Activated T-helper 1 cell treated with anti-CD3 and anti-CD28 coated beads, Interleukin-12 subunit alpha, Interleukin-12 subunit beta, Interleukin-2, Interleukin-4 antibody, amounts not matched to agents 30 ng/mL and 10 ng/mL and 1 ng/mL, durations not matched to agents 14 hours and 24 hours and 36 hours (primary cell): ENCODE measurements at places on chromosomes 7 and 10. TPM values are rescaled to one million over a fixed set of nuclear protein-coding genes. Genes with fewer than 3 reads are reported as not detected.

DNA sequence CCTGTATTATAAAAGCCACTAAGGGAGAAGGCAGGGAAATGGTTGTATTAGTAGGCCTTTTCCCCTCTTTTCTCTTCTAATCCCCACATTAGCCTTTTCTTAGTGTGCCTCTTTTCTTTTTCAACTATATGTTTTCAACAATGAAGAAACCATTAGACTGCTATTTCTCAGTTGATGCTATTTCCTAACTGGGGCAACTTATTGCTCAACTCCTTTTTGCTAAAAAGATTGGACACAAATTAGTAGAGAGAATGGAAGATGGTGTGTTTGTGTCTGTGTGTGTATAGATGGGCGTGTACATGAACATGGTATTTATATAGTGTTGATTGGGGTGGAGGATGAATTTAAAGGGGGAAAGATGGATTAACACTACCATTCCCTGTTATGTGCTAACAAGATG lies 28.4 kb downstream of the TBC1D12 start:
- no peak for DNase-seq

GRCh38 chr7:69893906-69894305 lies 295.6 kb downstream of the AUTS2 start:
- DNase-seq = no peak

DNA sequence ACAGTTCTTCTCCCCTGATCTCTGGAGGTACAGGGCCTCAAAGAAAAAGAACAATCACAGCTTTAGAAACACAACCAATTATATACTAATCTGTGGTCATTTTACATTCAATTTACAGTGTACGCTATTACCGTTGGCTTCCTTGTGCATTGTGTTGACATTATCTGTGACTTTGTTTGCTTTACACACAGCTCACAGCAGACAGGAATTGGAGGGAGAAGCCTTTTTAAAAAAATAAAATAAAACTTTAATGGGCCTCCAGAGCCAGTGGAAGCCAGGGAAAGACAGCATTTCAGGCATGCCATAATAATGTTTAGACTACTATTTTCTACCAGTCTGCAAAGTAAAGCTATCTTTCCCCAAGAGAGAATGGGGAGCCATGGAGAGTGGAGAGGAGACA lies 179.0 kb upstream of the ADO start:
- DNase-seq = no peak

DNA sequence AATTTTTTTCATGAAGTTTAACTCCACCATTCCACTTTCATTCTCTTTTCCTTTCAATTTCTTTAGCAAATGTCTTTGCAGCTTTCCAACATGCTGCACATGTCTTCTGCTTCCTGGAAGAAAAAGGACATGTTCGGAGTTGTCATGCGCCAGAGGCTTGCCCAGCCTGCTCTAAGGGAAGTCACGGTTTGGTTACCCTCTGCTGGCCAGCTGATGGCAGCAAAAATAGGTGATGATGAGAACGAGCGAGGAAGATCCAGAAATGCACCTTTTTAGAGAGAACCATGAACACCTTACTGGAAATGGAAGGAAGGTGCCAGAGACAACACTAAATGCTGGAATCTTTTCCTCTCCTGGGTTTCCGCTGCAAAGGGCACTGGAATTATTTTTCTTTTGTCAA lies 4.9 kb upstream of the ZSCAN21 start:
- DNase-seq = no peak

DNA sequence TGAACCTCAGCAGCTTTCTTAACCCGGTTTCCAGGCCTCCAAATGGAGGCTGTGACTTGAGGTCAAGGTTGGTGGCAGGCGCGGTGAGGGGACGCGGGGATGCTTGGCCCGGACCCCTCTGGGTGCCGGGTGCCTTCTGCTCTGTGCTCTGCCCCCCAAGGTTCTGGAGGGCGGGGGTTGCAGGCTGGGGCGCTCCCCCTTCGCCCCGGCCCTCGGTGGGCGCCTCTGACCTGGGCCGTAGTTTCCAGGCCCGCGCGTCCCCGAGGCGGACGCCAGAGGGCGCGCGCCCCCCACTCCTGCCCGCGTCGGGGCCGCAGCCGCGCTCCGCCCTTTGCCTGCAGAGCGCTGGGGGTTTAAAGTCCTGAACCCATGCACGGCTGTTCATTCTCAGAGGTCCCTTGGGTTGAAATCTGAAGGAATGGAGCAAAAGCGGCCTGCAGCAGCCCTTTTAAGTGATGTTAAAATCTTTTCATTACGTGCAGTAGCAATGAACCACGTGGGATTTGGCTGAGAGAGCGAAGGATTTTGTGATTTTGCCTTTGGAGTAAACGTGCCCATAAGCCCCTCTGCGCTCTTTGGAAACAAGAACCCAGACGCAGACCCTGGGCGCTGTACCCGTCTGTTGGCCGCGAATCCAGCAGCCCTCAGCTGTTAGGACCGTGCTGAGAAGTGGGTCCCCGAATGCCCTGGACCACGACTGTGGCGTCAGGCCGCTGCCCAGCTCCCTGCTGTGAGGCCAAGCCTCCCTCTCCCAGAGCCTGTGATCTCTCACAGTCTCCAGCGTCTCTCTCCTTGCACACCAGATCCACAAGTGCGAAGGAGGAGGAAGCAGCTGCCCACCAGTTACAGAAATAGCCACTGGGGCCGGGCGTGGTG lies 135.0 kb downstream of the ACTR3B start:
- no peak for DNase-seq

DNA sequence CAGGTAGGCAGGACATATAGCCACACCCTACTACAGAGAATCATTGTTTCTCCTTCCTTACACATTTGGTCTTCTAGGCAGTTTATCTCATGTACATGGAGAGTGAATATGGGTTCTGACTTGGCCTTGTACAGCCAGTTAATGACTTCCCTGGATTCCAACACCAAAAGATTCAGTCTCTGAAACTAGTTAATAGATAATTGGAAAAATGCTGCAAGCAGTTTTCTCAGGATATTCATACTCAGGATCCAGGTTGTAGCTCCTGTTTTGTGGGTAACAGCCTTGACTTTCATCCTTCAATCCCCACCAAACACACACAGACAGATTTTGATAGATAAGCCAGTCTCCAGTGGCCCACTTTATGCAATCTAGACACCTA lies 690.2 kb downstream of the NRG3 start:
- no peak for DNase-seq

- no peak for DNase-seq
These were observed 135.4 kb downstream of the CXCL12 start for GRCh38 chr10:44249490-44249889.

GRCh38 chr7:19623676-19624075 lies 85.2 kb downstream of the POLR1F start:
- no peak for DNase-seq

- DNase-seq = no peak
These were observed 990 bp downstream of the CALML3 start for GRCh38 chr10:5525561-5526341.

The CUX1 gene
- 26.1 and 26.9 TPM in 2 replicates for total RNA-seq

The LDB1 gene
- 78.6 and 87.1 TPM in 2 replicates for total RNA-seq

The PTTG1IP2 gene
- not detected in 2 replicates for total RNA-seq

The ABI1 gene
- total RNA-seq = 66.6 and 68.0 TPM in 2 replicates
